Germinal center (tissue), 1 donor: ENCODE measurements at places on chromosomes 11 and 22.

DNA sequence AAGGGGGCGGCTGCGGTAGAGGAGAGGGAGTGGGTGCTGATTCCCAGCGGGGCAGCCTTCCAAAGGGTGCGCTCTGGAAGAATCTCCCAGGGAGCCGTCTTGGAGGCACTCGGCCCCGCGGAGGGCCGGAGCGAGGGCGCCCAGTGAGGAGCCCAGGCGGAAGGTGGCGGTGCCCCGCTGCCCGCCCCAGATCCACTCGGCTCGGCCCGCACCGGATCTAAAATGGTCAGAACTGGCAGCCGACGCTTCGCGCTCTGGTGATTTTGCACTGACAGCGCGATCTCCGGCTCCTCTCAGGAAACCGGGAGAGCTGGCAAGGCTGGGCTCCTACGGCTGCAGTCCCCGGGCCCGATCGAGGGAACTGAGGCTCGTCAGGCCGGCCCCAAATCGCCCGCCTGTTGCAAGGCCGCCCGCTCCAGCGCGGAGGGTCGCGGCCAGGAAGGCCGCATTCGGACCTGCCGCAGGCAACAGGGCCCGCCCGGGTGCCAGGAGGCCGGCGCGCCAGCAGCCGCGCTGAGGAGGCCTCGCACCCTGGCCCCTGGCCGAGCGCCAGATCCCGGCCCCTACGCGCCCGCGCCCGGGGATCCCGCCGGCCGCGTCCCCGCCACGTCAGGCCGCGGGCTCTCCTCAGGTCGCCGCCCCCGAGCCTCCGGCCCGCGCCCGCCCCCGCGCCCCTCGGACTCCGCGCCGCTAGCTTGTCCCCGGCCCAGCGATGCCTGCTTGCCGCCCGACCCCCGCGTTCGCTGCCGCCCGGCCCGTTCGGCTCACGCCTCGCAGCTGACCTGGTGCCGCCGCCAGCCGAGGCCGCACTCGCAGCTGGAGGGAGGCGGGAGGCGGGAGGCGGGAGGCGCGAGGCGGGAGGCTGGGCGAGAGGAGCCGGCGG lies at the start of gene KLHL22:
KLHL22 (minus strand) TSS at position 818 of the 883 bp plus-strand sequence. CDS start 6,584 bp downstream, outside the sequence.
- peak; percentile 41 for DNase-seq

DNA sequence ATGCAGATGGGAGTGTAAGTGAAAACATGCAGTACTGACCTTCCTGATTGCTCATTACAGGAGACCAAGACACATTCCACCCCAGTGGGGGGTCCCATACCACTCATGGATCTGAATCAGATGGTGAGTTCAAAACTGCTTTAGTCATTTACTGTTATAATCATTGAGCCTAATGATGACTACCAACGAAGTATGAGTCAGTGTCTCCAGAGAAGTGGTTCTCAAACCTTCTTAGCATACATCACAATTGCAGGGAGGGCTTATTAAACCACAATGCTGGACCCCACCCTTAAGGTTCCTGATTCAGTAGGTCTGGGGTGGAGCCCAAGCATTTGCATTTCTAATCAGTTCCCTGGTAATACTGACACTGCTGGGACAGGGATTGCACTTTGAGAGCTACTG lies 75.8 kb downstream of the CD44 start:
- DNase-seq: no peak

GRCh38 chr11:132347156-132348090 lies 977.0 kb downstream of the NTM start:
- no peak for DNase-seq

- DNase-seq: no peak
Measured at GRCh38 chr11:85602526-85603213, 24.5 kb downstream of the DLG2 start.

- DNase-seq: no peak
Measured at GRCh38 chr22:41057076-41057475, 35.3 kb upstream of the EP300 start.

DNA sequence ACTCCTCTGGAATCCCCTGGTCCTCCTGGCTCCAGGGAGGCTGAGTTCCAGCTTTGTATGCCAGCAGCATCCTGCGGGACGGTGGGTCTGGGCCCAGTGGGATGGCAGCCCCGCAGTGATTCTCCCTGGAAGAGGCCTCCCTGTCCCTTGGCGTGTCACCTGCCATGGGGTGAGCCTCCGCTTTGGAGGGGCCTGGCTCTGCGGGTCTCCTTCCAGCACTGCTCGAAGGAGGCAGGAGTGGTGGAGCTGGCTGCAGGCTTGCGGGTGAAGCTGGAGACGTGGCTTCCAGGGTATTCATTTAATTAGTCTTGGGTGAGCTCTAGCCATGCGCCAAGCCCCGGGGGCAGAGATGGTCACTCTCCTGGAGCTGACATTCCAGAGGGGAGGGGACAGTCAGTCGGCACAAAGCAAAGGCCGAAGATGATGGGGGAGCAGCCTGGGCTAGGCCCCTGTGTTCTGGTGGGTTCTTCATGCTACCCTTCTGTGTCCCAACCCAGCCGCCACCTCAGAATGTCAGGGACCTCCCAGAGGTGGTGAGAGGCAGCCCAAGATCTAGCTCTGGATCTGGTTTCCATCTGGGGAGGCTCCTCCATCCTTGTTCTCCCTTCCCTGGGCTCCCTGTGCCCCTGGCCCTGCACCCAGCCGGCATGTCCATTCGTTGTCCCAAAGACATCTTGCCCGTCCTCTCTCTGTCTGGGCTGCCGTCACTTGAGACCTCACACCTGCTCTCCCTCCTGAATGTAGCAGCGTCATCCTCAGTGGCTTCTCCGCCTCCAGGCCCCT lies 1332.5 kb downstream of the BRD1 start:
- no peak for DNase-seq

DNA sequence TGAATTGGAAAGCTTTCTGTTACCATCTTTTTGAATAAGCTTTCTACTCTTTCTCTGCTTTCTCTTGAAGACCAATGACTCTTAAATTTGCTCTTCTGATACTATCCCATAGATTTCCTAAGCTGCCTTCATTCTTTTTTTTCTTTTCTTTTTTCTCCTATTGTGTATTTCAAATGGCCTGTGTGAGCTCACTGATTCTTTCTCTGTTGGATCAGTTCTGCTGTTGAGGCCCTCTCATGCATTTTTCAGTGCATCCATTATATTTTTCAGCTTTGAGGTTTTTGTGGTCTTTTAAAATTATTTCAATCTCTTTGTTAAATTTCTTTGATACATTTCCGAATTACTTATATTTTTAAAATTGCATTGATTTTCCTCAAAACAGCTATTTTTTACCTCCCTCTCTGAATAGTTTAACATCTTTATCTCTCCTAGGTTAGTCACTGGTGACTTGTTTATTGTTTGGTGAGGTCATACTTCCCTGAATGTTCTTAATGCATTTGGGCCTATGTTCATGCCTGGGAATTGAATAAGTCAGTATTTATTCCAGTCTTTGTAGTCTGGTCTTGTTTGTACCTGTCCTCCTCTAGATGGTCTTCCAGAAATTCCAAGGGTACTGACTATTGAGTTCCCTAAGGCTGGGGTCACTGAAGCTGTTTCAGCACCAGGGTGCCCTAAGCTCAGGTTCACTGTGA lies 110.6 kb upstream of the SERPIND1 start:
- no peak for DNase-seq

DNA sequence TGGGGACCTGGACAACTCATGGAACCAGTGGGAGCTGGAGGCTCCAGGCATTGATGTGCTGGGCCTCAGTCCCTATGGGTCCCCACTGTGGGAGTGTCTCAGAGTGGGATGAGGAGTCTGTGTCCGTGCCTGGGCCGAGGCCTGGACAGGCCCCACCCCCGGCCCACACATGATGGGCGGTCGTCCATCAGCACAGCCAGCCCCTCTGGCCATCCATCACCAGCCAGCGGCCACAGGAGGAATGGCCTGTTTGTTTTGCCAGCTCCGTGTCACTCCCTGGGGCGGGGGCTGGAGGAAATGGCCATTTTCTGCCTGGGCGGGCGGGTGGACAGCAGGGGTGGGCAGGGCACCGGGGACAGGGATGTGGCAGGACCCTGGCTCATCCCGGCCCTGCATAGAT lies 13.0 kb upstream of the TBX1 start:
- DNase-seq: no peak

- no peak for DNase-seq
Measured at GRCh38 chr11:118527109-118527508, at the start of gene TTC36. Gene TTC36, plus strand, starts transcription at chr11:118527474. Its CDS starts 21 bp downstream, at chr11:118527495.

DNA sequence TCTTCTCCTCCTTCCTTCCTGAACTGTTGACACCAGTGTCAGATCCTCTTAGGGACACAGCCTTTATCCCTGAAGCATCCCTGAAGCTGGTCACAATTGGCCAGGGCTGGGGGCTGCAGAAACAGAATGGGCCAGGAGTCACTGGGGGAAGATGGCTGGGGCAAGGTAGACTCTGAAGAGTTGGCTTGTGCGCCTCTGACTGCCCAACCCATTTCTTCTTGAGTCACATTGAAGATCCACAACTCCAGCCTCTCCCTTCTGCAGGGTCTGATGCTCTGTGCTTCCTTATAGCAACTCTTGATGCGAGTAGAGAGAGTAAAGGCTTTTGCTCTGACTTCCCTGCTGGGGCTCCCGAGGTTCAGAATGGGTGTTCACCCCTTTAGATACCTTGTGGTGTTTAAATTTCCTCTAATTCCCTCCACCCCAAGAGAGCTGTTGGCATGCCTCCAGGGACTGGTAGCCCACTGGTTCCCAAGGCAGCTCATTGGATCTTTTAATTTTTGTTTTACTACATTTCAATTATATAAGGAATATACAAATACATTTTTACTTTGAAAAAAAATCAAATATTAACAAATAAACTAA lies 13.4 kb downstream of the PRDM11 start:
- DNase-seq: no peak

DNA sequence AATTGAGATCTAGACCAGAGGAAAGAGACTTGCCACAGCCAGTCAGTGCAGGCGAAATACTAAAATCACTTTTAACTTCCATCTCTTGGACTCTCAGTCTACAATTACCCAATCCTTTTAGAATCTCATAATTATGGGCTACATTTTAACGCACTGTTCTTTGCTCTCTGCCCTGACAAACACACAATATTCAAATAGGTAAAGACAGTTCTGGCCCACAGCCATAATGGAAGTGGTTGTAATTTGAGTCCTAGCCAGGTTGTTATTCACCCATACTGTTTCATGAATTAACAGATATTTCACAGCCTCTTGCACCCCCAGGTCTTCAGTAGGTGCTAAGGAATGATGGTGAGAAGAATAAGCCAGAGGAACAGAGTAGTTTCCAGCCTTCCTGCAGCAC lies 830 bp downstream of the C11orf97 start:
- no peak for DNase-seq

DNA sequence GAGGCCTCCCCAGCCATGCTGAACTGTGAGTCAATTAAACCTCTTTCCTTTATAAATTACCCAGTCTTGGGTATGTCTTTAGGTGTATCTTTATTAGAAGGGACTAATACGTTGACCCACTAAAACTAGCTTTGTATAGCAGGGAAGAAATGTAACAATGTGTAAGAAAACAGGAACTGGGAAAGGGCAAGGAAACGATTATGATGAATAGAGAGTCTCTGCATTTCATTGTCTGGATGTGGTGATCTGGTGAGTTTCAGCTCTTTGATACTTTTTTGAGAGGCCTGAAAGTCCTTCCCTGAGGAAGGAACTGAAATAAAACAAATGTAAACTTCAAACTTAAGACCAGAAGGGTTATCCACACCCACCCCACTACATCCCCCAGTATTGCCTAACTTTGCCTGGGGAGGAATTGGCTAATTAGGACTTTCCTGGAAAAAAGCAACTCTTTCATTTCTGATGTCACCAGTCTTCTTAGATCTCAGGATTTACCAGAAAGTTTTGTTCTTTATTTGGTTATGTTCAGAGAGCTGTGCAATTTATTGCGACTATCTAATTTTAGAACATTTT lies 119.0 kb downstream of the LDLRAD3 start:
- DNase-seq: no peak

DNA sequence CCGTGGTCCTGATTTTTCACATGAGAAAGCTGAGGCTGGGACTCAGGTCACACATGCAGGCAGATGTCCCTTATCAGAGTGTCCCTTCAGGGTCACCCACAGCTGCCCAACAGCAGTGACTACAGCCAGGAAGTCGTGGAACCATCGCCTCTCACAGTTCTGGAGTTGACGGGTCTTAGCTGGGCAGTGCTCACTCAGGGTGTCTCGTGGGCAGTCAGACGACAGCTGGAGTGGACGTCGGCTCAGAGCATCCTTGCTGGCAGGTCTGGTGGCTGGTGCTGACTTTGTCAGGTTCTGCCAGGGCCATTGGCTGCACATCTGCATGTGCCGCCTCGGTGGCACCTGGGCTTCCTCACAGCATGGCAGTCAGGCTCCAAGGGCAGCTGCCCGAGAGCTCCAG lies 35.6 kb upstream of the TH start:
- no peak for DNase-seq

GRCh38 chr22:47837703-47838102 lies 1075.3 kb downstream of the TBC1D22A start:
- DNase-seq: no peak

GRCh38 chr22:17241576-17242330 lies 22.5 kb upstream of the ADA2 start:
- DNase-seq: no peak

GRCh38 chr11:12865863-12866595 lies 143.1 kb upstream of the RASSF10 start:
- DNase-seq: no peak

- DNase-seq: no peak
Measured at GRCh38 chr11:31702966-31703365, 108.2 kb downstream of the PAX6 start.

- no peak for DNase-seq
Measured at GRCh38 chr11:105491394-105491793, 118.5 kb upstream of the GRIA4 start.

GRCh38 chr11:57474803-57475115 lies 14.4 kb downstream of the RTN4RL2 start:
- DNase-seq: no peak

DNA sequence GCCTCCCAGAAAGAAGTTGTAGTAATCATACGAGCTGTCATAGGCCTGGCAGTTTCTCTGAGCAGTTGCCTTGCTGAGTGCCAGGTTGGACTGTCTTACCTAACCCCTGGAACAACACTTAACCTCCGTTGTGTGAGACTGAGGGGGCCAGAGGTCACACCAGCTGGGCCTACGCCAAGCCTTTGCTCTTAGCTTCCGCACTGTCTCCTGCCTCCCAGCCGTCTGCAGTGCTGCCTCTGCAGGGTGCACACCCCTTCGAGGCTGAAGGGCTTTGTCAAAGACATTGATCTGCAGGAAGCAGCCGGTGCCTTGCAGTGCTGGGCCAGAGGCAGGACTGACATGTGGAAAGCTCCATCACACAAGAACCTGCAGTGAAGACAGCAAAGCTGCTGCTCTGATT lies 16.7 kb downstream of the TAB1 start:
- DNase-seq: no peak

DNA sequence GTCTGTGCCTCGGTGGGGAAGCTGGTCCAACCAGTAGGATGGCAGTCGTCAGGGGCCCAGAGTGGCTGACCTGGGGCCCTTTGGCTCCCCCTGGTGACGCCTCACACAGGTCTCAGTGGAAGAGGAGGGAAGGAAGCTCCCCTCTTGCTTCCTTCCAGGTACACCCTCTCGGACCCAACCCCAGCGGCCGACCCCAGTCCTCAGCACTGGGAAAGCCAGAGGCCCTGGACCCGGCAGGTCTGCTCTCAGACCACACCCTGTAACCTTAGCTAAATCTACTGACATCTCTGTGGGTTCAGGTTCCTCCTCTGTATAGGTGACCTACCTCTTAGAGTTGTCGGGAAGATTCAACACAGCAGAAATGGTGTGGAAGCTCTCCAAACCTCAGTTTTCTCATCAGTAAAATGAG lies 3.4 kb upstream of the SCUBE1 start:
- peak; percentile 69 for DNase-seq
